ENCODE measurements at places on chromosomes 7 and 10.

GRCh38 chr7:25802473-25802872, 349.5 kb upstream of the NFE2L3 start:
- no peak for DNase-seq

DNA sequence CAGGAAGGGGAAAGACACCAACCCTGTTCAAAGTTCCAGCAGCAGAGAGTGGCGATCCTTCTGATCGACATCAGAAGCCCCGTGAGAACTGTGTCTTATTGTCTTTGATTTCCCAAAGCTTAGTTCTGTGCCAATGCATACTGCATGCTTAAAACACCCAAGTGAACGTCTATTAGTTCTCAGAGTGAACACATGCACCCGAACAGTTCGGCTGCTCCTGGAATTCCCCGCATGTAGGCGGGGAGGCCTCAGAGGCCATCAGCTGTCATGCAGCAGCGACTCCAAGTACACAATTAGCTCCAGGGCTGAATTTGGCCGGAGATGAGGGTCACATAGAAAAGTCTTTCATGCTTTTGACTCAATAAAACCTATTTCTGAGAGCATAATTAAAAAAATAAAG, 276.9 kb downstream of the ZMYND11 start:
- no peak for DNase-seq

DNA sequence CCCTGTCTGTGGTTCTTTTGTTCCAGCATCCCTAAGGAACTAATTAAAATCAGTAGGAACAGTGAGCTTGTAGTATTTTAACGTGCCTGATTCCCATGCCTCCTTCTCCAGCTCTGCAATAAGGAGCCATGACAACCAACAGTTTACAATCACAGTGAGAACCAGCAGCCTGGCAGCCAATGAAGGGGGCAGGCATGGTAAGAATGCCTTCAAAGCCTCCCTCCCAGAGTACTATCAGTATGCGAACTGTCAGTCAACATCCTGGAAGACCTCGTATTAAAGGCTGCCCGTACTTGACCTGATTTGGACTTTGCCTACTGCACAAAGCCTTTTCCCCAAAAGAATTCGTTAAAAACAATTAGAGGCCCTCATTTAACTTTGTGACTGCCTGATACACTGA, 7.7 kb downstream of the ZPBP start:
- DNase-seq, result no peak

- no peak for DNase-seq
Observed at GRCh38 chr10:132411561-132412253, 14.7 kb downstream of the PWWP2B start.

DNA sequence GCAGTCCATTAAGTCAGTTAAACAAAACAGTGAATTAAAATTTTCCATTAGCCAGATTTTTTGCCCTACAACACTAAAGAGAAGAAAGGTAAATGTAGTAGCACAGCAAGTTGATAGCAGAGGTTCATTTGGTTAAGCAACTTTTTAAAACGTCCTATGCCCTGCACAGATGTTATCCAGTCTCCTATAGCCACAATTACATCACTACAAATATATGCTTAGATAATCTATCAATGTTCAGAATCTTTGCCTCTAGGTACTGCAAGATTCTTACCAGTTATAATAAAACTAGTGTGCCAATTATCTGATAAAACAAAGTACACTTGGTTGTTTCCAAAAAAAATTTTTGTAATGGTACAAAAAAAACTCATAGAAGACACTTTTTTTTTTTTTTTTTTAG, 175.5 kb upstream of the MYO3A start:
- DNase-seq, result no peak

- DNase-seq, result no peak
Observed at GRCh38 chr10:43294241-43294658, 27.4 kb upstream of the RASGEF1A start.

DNA sequence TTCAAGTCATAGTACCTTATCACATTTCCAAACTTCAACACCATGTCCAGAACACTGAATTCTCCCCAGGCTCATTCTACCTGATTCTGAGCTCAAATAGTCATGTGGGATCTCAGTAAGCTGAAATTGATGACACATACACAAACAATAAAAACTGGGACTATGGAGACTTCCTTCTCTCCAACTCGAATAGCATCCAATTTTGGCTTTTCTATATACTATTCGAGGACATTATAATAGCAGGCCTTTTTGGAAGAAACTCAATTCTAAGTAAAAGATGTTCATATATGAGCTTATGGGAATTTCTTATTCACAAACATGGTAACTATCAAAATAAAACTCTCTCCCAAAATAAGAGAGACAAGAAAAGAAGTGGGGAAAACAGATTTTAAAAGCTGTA, 551 bp upstream of the TAS2R40 start:
- no peak for DNase-seq

DNA sequence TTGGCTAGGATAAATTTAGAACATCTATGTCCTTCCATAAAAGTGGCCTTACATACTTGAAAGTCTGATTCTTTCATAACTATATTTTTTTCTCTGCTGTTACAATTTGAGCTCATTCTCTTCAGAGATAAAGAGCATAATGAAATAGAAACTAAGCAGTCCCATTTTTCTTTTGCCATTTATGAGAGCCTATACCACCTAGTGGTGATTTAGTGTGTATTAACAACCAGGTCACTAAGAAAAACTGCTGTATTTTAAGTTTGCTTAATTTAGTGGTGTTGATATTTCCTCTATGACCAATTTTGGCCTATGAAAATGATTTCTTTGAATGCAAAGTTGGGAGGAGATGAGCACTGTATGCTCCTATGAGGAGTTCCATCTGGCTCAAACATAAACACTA, 88.7 kb upstream of the ZWINT start:
- DNase-seq, result no peak

- DNase-seq, result no peak
Observed at GRCh38 chr7:130987092-130987491, 253.1 kb upstream of the KLF14 start.

DNA sequence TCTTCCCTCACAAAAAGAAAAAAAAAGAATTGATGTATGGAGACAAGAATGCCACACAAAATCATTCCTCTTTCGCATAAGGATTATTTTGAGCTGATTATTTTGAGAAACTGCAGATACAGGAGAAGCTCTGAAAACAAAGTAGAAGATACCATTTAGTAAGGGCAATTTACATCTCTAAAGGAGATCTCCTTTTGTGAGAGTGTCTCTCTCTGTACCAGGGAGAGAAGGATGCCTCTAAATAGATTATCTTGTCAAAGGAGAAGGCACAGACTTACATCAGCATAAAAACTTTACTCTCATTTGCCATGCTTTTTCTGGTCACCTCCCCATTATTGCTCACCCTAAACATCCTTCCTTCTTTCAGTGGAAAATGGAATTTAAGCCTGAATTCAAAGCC, 747.9 kb upstream of the COBL start:
- no peak for DNase-seq
